ENCODE measurements at places on chromosomes 2 and 18. TPM values are rescaled to one million over a fixed set of nuclear protein-coding genes. Genes with fewer than 3 reads are reported as not detected.

DNA sequence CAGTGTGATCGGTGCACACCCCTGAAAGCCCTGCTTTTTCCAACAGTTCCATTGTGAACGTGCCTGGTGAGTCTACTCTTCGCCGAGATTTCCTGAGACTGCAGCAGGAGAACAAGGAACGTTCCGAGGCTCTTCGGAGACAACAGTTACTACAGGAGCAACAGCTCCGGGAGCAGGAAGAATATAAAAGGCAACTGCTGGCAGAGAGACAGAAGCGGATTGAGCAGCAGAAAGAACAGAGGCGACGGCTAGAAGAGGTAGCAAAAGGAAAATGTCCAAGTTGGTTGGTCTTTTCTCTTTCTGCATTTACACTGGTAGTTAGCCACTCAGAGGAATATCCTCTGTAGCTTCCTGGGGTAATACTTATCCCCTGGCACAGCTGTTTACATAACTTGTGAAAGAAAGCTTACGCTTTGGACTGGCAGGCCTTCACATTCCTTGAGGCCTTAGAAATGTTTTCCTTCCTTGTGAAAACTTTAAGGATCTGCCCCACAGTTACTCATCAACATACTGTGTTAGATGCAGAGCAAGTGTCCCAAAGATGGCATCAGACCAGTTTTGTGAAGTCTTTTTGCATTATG is 146.6 kb downstream of the MAP4K4 start:
- DNase-seq, result no peak

- DNase-seq, result no peak
Observed at GRCh38 chr2:133252780-133253355, 315.4 kb downstream of the NCKAP5 start.

DNA sequence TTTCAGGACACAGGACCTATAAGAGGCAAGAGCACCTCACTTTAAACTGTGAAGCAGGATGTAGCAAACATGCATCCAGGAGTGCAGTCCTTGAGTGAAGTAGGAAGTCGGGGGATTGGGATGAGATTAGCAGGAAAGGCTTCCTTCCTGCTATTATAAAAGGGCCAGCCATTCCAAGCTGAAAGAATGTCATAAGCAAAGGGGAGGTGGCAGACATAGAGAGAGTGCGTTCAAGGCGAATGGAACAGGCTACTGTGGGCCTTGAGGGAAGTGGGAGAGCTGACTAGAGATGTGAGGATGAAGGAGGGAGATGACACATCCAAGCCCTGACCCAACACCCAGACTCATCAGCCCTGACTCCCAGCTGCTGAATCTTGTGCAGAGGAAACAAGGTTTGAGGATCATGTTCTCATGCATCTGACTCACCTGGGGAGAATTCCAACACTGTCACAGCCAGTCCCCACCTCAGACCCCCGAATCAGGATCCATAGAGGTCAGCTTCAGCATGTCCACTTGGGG is 63.9 kb downstream of the GYPC start:
- no peak for DNase-seq

GRCh38 chr2:170446078-170446477 is 268.1 kb downstream of the MYO3B start:
- no peak for DNase-seq

- DNase-seq, result no peak
Observed at GRCh38 chr2:31483246-31483645, 68.7 kb upstream of the XDH start.

- DNase-seq, result no peak
Observed at GRCh38 chr2:937530-937929, 13.1 kb upstream of the SNTG2 start.

The CYP1B1 gene
- total RNA-seq, result 1.4 TPM

- no peak for DNase-seq
Observed at GRCh38 chr2:144230448-144231085, 289.4 kb downstream of the ZEB2 start.

DNA sequence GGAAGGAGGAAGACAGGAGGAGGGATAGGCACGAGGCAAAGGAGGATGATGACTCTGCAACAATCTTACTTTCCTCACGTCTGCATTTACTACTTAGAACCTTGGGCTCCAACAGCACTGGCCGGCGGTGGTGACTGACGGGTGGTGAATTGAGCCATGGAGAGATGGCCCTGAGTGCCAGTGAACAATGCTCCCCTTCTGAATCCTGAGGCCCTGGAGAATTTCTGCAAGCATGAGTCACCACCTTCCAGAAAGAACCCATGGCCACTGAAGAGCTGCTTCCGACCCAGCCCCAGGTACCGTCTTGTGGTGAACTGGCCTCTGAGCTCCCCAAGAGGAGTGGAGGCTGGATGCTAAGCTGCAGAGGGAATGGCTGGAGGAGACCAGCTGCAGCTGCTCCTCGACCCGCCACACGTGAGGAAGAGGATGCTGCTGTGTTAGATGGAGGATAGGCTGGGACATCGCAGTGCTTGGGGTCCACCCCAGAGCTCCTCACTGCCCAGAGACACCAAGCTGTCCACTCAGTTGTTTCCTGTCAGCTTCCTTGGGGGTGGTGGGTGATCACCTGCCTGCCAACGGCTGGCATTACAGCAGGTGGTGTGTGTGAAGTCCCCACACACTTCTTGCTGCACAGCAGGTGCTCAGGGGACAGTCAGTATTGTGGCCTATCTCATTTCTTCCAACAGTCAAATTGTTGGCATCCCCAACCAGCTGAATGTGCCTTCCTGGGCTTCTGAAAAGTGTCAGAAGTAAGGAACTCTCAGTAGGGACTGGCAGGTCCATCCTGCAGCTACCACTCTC is 186.5 kb upstream of the ID2 start:
- DNase-seq, result no peak

The SAG gene
- 0.25 TPM for total RNA-seq

DNA sequence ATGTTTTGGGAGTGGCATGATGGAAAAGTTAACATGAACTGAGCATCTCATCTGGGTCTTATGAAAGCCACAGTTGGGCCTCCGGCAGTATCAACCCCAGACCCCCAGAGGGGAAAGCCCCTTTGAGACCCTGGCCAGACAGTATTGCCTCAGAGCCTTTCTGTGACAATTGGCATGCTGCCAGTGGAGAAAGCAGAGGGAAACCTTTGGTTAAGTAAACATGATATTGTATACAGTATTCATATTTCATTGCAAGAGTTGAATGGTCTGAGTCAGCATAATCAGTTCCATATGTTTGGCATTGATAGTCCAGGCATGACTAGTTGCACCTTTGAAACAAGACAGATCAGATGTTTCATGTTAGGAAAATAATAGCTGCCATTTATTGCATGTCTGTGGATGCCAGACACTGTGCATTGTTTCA is 20.0 kb downstream of the MERTK start:
- no peak for DNase-seq

DNA sequence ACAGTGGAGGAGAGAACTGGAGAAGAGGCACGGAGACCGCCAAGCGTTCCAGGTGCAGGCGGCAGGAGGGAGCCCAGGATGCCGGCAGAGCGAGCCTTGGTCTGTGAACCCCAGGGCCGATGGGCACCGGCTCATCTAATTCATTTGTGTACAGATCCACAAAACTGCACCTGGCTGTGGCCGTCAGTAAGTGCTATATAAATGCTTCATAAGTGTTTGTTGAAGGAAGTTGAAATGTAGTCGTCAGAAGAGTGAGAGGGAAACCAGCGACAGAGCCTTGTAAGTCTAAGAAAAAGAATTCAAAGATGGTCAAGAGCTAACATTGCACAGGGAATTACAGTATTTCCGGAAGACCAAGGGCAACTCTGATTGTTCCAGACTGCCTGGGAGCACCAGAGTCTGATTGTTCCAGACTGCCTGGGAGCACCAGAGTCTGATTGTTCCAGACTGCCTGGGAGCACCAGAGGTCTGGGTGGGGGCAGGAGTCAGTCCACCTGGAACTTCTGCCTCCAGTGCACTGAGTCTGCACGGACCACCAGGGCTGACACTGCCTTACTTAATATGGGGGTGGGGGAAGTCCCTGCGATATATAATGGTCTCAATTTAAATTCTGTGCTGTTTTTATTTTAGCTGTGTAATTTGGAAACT is 112.3 kb downstream of the BCL2 start:
- no peak for DNase-seq

DNA sequence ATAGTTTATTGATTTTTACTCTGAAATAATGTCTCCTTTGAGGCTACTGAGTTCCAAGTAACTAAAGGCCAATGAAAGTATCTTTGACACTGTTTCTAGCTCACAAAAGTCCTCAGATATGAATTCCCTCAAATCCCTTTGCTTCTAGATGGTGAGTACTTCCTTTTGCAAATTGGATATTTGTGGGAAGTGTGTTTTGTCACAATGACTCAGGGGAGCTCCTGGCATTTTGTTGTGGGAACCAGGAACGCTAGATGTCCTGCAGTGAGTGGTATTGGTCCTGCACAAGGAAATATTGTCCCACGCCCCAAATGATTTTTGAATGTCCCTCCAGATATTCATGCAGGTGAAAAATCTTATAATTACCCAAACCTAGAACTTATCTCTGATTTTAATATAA is 24.3 kb downstream of the TACR1 start:
- DNase-seq, result no peak

DNA sequence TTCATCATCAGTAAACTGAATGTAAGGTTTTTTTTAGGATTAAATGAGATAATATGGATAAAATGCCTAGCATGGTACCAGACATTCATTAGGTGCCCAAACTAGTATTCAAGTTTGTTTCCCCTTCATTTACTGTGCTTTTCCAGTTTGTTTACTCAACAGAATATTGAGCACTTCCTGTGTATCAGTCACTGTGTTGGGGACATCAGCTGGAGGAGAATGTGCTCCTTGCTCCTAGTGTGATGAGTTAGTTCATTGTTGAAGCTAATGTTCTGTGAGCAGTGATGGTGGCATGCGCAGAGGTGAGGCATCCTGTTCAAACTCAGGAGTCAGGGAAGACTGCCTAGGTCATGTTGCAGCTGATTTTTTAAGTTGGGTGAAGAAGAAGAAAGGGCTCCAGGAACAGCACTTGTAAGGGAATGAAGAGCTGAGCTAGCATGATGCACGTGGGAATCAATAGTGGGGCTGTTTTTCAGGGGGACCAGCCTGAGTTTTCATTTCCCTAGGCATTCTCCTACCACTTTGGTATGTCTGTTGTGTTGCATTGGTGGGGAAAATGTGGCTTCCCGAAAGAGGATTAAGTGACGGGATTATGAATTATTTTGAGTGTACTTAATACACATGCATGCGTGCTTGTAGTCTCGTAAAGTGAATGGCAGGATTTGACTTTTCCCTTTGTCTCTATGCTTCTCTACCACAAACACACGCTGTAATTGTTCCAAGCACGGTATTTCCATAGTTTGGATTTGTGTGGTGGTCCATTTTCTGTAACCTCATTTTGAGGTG is 23.7 kb downstream of the TTLL4 start:
- DNase-seq, result no peak

GRCh38 chr2:62187246-62187645 is 8.7 kb upstream of the B3GNT2 start:
- no peak for DNase-seq

The DNAJC5G gene
- not detected for total RNA-seq

- DNase-seq, result no peak
Observed at GRCh38 chr2:178233428-178233827, 39.1 kb downstream of the OSBPL6 start.

The VWC2L gene
- total RNA-seq, result not detected

DNA sequence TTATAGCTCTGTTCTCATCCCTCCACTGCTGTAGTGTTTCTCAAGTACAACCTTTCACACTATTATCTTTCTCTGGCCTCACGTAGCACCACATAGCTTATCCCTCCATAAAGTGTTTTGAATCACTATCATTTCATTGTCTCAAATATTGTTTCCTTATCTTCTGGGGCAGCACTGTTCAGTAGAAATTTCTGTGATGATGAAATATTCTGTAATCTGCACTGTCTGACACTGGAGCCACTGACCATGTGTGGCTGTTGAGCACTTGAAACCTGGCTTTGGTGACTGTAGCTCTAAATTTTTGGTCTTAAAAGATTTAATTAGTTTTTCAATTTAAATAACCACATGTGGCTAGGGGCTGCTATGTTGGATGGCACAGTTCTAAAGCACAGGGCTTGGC is 78.9 kb downstream of the CPS1 start:
- no peak for DNase-seq

GRCh38 chr2:32862269-32863055 is 84.3 kb upstream of the LTBP1 start:
- DNase-seq, result no peak

GRCh38 chr2:114614592-114614991 is 172.2 kb downstream of the DPP10 start:
- no peak for DNase-seq

GRCh38 chr18:649341-649740 is 8.1 kb upstream of the TYMS start:
- no peak for DNase-seq

DNA sequence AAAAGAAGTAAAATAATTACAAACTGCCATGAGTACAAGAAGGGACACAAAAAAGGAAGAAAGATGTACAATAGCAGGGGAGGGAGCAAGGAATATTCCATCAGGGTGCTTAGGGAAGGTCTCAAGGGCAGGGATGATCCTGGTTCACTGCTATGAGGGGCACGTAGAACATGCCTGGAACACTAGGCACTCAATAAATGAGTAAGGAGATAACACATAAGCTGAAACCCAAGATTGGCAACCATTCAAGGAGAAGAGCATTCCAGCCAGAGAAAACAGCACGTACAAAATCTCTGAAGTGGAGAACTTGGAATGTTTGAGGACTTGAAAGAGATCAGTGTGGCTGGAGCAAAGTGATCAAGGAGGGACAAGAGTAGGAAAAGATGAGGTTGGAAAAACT is 103.2 kb downstream of the FAM161A start:
- DNase-seq, result no peak

The G6PC2 gene
- not detected for total RNA-seq

GRCh38 chr2:23492921-23493320 is 107.9 kb downstream of the KLHL29 start:
- DNase-seq, result no peak

GRCh38 chr2:219562049-219563020 is 9.0 kb downstream of the OBSL1 start:
- DNase-seq, result no peak

The CD207 gene
- 0.23 TPM for total RNA-seq

DNA sequence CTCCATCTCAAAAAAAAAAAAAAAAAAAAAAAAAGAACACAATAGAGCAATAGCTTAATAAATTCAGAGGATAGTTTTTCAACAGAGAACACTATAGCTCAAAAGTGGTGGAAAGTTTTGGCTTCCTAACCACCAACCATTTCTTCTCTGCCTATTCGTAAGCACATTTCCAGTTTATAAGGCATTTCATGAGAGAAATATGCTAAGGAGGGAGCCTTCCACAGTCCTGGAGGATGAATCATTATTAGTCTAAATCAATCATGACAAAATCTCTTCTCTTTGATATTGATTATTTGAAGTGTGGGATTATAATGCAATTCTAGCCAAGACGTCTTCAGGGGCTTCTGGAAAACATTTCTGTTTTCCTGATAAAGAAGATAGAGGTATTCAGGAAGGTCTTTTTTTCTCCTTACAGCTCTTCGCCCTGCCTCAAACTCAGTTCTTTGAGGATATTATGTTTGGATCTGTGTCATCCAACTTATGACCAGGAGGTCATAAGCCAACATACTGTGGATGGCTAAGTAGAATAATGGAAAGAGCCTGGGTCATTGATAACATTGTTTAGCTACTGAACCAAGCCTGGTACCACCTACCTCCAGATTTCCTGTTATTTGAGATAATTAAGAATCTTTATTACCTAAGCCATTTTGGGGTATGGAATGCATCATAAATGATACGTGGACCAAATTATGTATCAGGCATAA is 207.3 kb downstream of the TRIB2 start:
- no peak for DNase-seq

Data from T-helper 17 cell (primary cell).